ENCODE measurements at places on chromosomes 6 and 20. TPM values are rescaled to one million over a fixed set of nuclear protein-coding genes. Genes with fewer than 3 reads are reported as not detected.

PSORS1C1 gene
- 0.42 TPM for total RNA-seq

CST4 gene
- total RNA-seq = not detected

DNA sequence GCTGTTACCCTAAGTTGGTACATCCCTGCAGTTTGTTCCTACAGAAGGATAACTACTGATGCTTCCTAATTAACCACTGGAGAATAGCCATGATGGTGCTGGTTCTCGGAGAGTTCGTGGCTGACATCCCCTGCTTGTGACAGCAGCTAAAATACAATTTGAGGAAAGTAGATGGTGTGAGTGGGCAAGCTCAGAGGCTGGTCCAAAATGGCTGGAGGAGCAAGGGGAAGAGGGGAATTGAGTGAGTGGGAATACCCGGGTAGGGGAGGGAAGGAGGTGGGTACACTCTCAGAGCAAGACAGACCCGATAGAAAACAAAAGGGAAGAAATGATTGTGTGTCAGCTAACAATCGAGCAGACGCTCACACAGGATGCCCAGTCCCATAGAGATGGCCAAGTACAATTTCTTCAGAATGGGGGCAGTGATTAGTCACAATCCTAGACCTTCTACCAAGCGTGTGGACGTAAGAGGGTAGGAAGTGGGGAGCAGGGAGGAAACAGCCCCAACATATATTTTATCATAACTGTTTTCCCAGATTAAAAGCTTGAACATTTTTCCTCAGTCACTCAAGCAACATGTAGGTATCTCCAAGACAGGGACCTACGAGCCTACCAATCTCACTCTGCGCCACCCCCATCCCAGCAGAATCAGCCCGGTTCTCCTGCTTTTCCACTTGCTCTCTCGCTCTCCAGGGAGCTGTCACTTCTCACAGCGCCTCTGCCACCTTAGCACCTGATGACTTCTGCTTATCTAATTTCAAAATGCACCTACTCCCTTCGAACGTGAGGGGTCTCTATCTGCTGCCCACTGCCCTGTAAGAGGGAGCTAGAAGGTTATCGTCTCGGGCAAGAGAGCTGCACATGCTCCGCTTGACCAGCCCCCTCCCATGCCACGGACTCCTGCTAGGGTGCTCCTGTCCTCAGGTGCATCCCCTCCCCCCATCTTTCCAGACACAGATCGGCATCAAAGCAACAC lies 26.2 kb downstream of the RIPOR2 start:
- H3K36me3 ChIP-seq = no peaks in the 10 kb centered on the region
- H3K4me1 ChIP-seq = peaks cover 17% of the 10 kb centered on the region
- H3K4me3 ChIP-seq = peak overlapping the region; percentile 62
- peak overlapping the region; percentile 11 for H3K27ac ChIP-seq
- H3K27me3 ChIP-seq = no peaks in the 10 kb centered on the region

DNA sequence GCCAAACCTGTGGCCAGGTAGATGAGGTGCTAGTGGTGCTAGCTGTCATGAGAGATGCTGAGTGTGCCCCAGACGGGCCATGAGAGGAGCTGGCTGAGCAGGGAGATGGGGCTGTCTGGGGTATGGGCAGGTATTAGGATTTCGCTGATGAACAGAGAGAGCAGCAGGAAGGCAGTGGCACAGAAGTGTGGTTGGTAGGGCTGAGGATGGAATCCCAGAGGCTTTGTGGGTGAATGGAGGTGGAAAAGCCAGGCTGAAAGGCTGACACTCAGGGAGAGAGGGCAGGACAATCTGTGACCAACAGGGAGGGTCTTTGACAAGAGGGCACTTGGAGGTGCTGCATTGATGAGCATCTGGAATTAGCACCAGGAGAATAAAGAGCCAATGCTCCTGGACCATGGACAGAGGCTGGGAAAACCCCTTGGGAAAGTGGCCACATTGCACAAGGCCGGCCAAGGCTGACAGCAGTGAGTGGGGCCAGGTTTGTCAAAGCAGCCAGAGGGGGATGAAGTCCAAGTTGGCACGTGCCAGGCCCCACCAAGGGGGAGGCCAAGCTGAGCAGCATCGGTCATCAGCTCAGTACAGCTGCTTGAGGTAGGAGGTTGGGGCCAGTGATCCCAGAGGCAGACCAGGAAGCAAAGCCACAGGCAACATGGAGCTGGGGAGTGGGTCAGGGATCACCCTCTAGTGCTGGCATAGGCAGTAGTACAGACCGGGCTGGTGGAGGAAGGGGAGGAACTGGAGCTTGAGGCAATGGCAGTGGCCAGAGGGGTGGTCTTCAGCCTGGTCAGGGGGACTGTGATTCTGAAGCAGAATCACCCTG lies 19.7 kb upstream of the SGK2 start:
- no peak for DNase-seq
- no peaks in the 10 kb centered on the region for H3K27me3 ChIP-seq
- no peak overlapping the region for H3K4me3 ChIP-seq
- no peaks in the 10 kb centered on the region for H3K36me3 ChIP-seq
- H3K4me1 ChIP-seq = no peaks in the 10 kb centered on the region

ULBP3 gene
- total RNA-seq = 3.1 TPM

GRCh38 chr20:43727980-43728590 lies 1.3 kb upstream of the GTSF1L start:
- DNase-seq = no peak
- no peaks in the 10 kb centered on the region for H3K36me3 ChIP-seq
- no peak overlapping the region for H3K27ac ChIP-seq
- H3K27me3 ChIP-seq = no peaks in the 10 kb centered on the region
- no peaks in the 10 kb centered on the region for H3K4me1 ChIP-seq

DNA sequence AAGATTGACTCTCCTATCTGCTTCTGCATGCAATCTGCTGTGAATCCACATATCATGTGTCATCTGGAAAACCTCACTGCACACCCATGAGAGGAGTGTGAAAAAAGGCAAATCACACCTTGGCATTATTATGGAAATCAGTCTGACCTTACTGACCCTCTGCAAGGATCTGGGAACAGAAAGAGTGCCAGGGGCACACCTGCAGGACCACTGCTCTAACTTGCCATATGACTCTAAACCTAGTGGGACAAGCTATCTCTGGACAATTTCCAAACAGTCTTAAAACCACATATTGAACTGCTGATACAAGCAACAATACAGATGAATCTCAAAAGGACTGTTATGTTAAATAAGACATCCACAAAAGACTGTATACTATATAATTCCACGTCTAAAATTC lies 50.3 kb downstream of the ABHD12 start:
- no peaks in the 10 kb centered on the region for H3K36me3 ChIP-seq
- no peak overlapping the region for H3K4me3 ChIP-seq
- H3K27me3 ChIP-seq = no peaks in the 10 kb centered on the region

DNA sequence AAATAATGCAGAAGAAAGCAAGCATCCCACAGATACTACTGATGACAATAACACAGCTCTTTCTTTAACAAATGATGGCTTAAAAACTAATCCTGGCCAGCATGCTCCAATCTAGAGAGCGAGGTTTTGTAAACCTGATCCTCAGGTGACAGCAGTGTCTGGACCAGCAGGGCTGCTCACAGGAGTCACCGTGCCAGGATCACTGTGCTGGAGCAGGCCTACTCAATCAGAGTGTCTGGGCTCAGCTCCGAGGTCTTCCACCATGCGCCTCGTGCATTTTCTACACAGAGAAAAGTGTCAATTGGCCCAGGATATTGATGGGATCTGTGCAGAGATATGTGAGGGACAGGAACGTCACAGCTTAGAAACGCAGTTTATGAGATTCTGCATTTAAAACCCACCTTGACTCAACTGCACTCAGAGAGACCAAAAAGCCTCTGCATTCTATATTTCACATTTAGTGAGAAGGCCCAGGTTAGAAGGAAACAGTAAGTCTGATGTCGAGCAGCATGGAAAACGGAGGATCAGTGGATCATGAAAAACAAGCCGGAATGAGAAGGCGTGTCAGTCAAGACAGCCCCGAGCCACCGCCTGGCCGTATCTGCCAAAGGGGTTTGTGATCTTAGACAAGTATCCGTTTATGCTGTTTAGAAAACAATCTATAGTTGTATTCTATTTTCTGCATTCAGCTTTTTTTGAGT lies 7.8 kb downstream of the RAMACL start:
- DNase-seq = no peak
- H3K27ac ChIP-seq = no peak overlapping the region
- no peak overlapping the region for H3K4me3 ChIP-seq
- H3K36me3 ChIP-seq = no peaks in the 10 kb centered on the region
- no peaks in the 10 kb centered on the region for H3K4me1 ChIP-seq

DNA sequence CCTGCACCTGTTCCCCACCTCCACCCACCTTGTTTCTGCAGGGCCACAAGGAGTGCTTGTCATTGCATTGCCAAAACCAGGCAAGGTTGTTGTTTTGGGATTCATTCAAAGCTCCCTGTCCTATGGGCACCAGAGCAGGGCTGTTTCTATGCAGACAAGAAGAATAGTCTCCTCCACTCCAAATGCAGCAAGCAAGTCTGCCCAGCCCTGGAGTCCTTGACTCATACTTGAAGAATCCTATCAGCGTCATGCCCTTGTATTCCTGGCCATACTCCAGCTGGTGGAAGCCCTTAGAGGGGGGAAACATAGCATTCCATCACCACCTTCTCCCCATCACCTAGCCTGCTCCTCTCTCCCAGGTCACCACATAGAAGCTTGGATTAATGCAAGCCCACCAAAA lies 145.3 kb upstream of the ECI2 start:
- no peak for DNase-seq
- no peaks in the 10 kb centered on the region for H3K36me3 ChIP-seq
- no peak overlapping the region for H3K4me3 ChIP-seq

DNA sequence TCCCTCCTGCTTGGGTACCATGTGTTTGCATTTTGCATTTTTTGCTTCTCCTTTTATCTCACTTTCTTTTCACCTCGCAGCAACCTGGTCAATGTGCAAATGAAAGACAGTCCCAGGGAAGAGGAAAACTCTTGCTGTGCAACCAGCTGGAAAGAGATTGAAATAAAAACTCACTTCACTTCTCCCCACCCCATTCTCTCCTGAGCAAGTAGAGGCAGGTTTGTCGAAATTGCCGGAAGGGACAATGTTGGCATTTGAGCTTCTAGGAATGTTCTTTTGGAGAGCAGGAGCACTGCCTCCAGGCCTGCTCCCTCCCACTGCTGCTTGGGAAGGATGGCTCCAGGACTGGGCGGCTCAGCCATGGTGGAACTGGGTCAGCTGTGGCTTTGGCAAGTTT lies 30.6 kb downstream of the KCNG1 start:
- H3K36me3 ChIP-seq = no peaks in the 10 kb centered on the region
- no peak for DNase-seq
- no peak overlapping the region for H3K27ac ChIP-seq
- no peaks in the 10 kb centered on the region for H3K4me1 ChIP-seq

DNA sequence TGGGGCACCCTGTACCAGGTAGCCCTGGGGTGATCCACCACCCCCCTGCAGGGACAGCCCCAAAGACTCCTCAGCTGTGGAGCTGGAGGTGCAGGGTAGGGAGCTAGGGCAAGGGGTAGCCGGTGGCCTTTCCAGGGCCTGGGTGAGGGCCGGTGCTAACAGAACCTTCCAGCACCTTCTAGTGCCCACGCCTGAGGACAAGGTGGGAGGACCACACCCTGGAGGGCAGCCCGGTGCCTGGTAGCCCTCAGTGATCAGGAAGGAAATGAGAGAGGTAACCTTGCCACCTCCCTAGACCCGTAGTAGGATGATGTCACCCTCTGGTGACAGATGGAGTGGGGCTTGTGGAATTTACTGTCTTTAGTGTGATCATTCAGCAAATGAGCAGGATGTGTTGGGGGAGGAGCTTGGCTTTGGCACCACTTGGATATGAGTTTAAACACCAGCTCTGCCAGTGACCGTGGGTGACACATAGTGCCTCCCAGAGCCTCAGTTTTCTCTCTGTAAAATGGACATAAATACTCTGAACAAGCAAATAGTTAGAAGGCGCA lies 187.7 kb downstream of the NFATC2 start:
- H3K27ac ChIP-seq = peak overlapping the region; percentile 8
- DNase-seq = no peak
- no peaks in the 10 kb centered on the region for H3K36me3 ChIP-seq
- peaks cover 17% of the 10 kb centered on the region for H3K4me1 ChIP-seq
- H3K4me3 ChIP-seq = no peak overlapping the region
- no peaks in the 10 kb centered on the region for H3K27me3 ChIP-seq

- H3K4me3 ChIP-seq = no peak overlapping the region
- H3K27me3 ChIP-seq = no peaks in the 10 kb centered on the region
- DNase-seq = no peak
- H3K36me3 ChIP-seq = no peaks in the 10 kb centered on the region
Observed at GRCh38 chr6:146693342-146693741, 94.6 kb downstream of the ADGB start.

GRCh38 chr20:10466325-10466724 lies 31.2 kb downstream of the SLX4IP start:
- no peaks in the 10 kb centered on the region for H3K36me3 ChIP-seq
- no peak overlapping the region for H3K27ac ChIP-seq
- no peak for DNase-seq
- H3K4me3 ChIP-seq = no peak overlapping the region
- no peaks in the 10 kb centered on the region for H3K27me3 ChIP-seq

DNA sequence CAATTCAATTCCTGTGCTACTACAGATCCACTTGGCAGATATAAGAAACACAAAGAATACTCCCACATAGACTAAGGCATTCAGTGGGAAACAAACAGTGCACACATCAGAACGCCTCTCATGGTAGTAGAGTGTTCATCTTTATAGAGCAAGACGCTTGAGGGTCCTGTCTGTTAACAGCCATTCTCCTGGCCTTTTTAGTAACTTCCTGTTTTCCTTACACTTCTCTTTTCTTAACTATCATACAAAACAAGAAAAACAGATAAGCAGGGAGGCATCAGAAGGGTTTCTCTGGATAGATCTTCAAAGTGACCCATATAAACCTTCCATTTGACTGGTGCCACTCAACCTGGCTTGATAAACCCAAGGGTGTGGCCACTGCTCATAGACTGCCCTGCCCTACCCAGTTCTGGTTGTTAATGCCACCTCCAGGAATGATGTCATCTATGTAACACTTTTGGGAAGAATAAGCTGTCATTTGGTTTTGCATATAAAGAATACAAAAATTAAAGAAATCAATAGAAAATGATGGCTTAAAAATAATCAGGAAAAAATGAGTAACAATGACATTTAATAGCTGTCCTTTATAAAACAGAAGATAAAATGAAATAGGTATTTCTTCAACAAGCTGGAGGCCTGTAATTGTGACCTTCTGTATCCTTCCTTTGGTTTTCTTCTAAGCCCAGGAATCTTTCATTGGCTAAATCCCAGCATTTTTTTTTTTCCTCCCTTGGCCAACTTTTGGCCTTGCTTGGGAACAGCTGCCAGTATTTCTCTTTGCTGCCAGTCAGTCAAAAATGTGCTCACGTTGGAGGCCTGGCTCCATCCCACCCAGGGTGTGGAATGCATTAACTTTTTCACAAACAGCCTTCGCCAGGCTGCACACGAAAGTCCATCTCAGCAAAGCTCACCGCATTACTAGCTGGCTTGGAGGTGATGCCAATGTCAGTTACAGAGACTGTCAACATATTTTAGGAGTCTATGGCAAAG lies 103.5 kb downstream of the GJA10 start:
- DNase-seq = no peak
- H3K36me3 ChIP-seq = no peaks in the 10 kb centered on the region
- H3K27ac ChIP-seq = peak overlapping the region; percentile 53
- H3K4me3 ChIP-seq = no peak overlapping the region
- H3K4me1 ChIP-seq = no peaks in the 10 kb centered on the region
